ENCODE measurements at places on chromosomes 13 and 19.
A peak's percentile ranks its signal among the peaks of the same experiment; 100 is the strongest.

DNA sequence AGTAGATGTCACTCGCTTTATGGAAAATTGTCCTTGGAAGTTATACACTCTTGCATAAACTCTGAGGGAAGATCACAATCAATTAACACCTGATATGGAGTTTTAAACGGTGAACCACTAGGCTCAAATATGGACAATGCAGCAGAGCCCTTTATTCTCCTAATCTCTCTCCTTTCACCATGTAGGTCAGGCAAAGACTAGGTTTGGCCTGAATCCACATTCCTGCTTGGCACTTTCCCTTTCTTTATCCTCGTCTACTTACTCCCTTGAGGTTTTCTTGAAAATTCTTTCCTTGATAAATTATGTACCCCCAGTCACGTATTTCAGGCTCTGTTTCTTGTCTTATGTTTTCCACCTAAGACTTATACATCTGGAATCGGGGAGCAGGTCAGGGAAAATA lies 751.7 kb downstream of the DACH1 start:
- no peak for DNase-seq

DNA sequence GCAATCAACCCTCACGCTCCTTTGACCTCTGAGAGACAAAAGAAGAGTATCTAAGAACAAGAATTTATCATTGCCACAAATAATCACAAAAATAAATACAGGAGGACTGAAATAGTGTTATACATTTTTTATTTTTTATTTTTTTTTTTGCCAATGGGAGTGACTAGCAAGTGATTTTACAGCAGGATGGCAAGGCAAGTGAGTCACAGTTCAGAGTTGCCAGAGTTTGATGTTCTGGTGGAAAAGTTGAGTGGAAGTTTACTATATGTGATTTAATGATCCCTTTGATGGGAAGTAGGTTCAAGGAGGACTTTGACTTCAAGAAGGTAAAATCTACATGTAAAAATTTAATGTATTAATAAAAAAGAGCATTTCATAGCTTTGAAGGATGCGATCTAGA lies 2691.4 kb downstream of the PCDH9 start:
- peak; percentile 21 for DNase-seq

DNA sequence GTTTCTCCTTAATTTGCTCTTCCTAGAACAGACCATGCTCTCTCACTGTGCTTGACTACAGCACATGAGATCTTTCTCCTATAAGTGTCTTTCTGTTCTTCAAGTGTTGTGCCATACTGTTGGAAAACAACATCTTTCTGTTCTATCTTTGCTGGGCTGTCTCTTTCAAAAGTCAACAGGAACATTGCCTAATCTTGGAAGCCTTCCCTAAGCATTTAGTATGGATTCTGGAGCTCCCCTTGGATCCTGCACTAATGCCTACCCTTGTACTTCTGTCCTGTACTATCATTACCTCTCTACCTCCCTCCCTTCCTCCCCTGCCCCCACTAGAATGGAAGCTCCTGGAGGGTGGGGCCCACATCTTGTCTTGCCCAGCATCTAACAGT lies 26.8 kb downstream of the STARD13 start:
- no peak for DNase-seq

- no peak for DNase-seq
These were observed 713.5 kb downstream of the DIAPH3 start for GRCh38 chr13:59450229-59450628.

GRCh38 chr19:38556521-38557174 lies 61.1 kb downstream of the MAP4K1 start:
- DNase-seq = peak; percentile 18

DNA sequence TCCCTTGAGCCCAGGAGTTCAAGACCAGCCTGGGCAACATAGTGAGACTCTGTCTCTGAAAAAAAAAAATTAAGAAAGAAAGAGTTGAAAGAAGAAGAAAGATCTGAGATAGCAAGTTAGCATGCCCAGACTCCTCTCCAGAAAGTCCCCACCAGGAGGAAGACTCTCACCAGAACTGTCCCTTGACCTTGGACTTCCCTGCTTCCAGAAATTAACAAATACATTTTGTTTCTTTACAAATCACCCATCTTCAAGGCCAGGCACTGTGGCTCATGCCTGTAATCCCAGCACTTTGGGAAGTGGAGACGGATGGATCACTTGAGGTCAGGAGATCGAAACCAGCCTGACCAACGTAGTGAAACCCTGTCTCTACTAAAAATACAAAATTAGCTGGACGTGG lies 44.3 kb upstream of the KLF2 start:
- no peak for DNase-seq

DNA sequence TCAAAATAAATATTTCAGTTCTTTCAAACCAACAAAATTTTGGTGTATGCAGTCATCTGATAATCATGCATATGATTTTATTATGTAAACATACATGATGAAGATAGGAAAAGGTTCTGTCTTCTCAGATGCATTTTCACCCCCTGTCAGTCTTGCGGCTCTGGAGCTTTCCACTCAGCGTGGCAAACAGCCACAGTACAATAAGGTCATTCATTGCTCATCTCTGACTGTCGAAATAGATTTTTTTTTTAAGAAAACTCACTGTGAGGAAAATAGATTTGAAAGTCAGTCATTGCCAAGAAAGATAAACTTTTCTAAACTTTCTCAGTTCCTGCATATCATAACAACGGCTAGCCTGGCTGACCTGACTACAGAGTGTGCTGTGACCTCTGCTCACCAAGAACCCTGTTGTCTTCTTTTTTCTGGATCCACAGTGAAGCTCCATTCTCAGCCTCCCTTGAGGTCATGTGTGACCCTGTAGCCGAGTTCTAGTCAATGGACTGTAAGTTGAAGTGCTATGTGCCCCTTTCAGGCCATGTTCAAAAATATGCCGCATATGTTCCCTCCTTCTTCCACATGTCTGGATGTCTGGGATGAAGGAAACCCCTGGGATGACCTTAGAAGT lies 519.6 kb downstream of the KLF5 start:
- no peak for DNase-seq

- peak; percentile 39 for DNase-seq
These were observed 13.0 kb upstream of the BICRA start for GRCh38 chr19:47595944-47596343.

- peak; percentile 52 for DNase-seq
These were observed 32.5 kb downstream of the MCF2L start for GRCh38 chr13:113001241-113002140.

- DNase-seq = no peak
These were observed 343.9 kb downstream of the TBC1D4 start for GRCh38 chr13:75137911-75138571.

- DNase-seq = peak; percentile 71
These were observed 27.5 kb upstream of the SHKBP1 start for GRCh38 chr19:40549007-40549708.

GRCh38 chr13:113649212-113649611 lies 8.8 kb downstream of the ATP4B start:
- no peak for DNase-seq

- no peak for DNase-seq
These were observed 28.4 kb upstream of the UQCRFS1 start for GRCh38 chr19:29241324-29241723.

- no peak for DNase-seq
These were observed 7.2 kb downstream of the DAPK3 start for GRCh38 chr19:3963458-3964255.

GRCh38 chr19:52635786-52636570 lies 2.2 kb downstream of the ZNF83 start:
- no peak for DNase-seq

GRCh38 chr19:5031231-5032100 lies 62.6 kb downstream of the KDM4B start:
- DNase-seq = peak; percentile 85

GRCh38 chr19:48934837-48935236 lies 1.3 kb downstream of the DHDH start:
- DNase-seq = no peak

DNA sequence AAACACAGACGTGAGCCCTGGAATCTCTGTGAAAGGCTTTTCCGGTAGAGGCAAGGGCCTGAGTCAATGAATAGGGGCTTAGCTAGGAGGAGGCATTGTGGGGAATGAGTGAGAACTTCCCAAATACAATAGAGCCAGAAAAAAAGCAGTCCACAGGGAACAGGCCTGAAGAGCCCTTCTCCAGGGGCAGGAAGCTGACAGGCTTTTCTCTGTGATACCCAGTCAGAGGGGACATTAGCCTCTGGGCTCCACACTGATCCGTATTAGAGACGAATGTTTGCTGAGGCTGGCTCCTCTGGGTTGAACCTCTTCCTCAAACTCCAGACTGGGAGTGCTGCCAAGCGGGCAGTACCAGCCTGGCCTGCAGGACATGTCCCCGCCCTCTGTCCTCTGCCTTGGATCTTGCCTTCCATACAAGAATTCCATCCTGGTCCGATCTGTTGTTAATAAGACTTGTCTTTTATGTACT lies 2.3 kb downstream of the DHRS12 start:
- DNase-seq = no peak

DNA sequence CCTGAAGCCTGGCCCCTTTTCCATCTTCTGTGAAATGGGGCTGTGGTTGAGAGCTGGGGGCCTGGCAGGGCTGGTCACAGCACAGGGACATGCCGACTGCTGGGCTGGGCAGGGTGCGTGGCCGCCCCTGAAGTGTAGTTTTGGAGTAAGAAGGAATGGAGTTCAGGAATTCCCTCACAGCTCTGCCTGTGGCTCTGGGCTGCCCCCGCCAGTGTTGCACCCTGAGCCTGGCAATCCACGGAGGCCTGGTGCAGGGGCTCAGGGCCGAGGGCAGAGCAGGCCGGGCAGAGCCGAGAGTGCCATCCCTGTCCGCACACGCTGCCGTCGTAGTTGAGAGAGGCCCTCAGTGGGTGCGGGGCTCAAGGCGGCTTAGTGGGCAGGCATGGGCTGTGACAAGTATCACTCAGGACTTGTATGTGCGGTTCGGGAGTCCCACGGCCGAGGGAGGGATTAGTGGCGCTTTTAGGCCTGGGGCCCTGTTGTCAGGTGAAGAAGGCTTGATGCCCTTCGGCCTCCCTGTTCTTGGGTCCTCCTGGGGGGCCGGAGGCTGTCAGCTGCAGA lies 9.7 kb downstream of the SPPL2B start:
- DNase-seq = no peak

- DNase-seq = no peak
These were observed 8.6 kb downstream of the PTBP1 start for GRCh38 chr19:805600-806550.

- DNase-seq = no peak
These were observed 6.2 kb downstream of the ABCC4 start for GRCh38 chr13:95295026-95295425.

- DNase-seq = no peak
These were observed 80.0 kb downstream of the GPR12 start for GRCh38 chr13:26680572-26680971.

- no peak for DNase-seq
These were observed 239.5 kb downstream of the EFNB2 start for GRCh38 chr13:106295971-106296370.

DNA sequence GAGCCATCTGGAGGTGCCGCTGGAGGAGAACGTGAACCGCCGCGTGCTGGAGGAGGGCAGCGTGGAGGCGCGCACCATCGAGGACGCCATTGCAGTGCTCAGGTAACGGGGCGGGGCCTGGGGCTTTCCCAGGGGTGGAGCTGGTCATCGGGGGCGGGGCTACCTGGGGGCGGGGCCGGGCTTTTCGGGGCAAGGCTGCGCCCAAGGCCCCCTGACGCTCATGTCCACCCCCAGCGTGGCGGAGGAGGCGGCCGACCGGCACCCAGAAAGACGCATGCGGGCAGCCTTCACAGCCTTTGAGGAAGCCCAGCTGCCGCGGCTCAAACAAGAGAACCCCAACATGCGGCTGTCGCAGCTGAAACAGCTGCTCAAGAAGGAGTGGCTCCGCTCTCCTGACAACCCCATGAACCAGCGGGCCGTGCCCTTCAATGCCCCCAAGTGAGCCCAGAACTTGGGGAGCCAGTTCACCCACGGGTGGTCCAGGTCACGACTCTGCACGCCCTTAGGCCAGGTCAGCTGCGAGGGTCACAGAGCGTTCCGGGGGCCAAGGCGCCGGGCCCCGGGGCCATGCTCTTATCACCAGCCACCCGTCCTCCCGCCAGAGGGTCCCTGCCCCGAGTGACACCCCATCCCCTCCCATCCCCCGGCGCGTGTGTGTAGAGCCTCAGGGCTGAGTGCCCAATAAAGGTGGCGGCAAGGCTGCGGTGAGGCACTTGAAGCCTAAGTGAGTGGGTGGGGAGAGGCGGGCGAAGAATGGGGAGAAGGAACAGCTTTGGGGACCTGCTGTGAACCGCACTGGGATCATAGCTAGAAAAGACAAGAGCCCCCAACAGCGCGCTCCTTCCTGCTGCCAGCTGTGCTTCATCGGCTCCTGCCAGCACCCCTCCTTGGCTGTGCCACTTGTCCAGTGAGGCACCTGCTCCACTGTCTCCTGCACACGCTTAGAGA lies 10.7 kb downstream of the CCDC124 start:
- DNase-seq = no peak

DNA sequence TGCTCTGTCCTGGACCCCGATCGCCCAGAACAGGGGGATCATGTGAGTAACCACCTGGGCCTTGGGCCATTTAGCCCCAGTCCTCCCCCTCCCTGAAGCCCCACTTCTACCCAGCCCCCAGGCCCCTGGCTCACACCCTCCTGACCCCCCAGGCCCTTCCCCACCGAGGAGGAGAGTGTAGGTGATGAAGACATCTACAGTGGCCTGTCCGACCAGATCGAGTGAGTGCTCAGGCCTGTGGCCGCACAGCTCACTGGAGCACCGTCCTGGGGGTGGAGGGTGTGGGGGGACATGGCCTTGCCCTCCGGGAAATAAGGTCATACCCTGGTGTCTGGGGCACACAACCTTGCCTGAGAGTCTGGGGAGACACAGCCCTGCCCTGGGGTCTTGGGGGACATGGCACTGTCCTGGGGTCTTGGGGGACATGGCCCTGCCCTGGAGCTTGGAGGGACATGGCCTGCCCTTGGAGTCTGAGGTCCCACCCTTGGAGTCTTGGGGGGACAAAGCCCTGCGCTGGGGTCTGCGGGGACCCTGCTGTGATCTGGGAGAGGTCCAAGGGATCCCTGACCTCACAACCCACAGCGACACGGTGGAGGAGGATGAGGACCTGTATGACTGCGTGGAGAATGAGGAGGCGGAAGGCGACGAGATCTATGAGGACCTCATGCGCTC lies 49.3 kb downstream of the VAV1 start:
- no peak for DNase-seq

DNA sequence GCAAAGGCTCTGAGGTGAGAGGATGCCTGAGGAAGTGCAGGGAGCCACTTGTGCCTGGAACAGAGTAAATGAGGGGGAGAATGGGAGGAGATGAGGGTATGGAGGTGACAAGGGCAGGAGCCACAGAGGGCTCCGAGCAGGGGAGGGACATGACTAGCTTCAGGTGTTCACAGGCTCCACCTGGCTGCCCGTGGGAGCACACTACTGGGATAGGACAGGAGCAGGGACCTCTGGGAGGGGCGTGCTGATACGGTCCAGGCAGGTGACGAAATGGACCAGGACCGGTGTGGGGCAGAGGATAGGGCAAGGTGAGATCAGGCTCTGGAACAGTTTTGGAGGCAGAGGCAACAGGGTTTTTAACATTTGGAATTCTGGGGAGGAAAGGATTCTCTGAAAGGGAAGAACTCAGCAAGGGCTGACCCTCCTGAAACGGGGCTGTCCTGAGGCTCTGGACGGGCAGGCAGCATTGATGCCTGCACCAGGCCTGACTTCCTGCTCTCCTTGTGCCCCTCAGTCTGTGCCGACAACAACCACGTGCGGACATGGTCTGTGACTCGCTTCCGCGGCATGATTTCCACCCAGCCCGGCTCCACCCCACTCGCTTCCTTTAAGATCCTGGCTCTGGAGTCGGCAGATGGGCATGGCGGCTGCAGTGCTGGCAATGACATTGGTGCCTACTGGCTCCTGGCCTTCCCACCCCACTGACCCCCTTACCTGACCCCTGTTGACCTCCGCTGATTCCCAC lies 11.6 kb downstream of the SHKBP1 start:
- DNase-seq = peak; percentile 88
